ENCODE measurements at places on chromosomes 13 and 19.

DNA sequence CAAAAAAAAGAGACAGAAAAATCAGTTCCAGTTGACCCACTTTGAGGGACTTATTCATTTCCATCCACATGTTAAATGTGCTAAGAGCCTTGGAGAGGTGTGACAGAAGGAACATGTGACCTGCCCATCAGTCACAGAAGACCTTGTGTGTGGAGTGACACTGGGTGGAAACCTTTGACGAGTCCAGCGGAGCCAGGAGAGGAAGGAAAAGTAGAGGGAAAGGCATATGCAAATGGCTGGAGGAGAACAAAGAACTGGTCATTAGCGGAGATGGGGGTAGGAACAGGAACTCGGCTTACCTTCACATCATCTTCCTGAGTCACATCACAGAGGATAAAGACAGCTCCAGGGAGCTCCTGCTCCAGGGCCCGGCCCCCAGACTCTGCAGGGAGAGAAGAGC lies 2.3 kb downstream of the HSD17B14 start:
- no peak for DNase-seq

DNA sequence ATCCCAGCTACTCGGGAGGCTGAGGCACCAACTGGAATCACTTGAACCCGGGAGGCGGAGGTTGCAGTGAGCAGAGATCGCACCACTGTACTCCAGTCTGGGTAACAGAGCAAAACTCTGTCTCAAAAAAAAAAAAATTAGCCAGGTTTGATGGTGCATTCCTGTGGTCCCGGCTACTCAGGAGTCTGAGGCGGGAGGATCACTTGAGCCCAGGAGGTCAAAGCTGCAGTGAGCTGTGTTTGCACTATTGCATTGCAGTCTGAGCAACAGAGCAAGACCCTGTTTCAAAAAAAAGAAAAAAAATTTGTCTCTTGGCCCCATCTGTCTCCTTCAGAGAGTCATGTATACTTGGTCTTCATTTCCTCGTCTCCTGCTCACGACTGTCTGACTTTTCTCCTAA lies 1.6 kb downstream of the CCDC97 start:
- no peak for DNase-seq

DNA sequence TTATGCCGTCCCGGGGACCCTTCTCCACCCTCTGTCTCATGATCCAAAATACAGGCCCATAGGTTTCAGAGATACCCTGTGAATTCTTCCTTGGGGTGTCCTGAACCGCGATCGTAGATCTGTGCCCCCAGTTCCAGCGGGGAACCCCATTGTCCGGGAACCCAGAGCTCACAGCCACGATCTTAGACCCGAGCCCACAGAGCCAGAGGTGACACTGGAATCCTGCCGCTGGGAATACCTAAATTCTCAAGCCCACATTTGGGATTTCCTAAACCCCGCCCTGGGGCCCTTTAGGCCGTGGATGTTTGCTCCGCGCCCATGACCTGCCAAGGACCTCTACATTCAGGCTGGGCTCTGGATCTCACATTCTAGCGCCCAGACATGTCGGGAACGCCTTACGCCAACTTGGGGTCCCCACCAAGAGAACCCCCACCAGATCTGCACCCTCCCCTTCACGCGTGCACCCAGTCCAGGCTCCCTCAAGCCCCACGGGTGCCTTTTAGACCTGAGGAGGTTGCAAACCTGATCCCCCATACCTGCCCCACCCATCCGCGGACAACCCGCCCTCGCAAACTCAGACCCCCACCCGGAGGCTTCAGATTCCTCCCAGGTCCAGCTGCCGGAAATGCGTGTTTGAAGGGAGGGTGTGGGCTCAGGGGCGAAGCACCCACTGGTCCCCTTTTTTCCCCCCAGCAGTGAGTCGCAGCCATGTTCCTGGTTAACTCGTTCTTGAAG lies 605 bp downstream of the CAPNS1 start:
- DNase-seq: no peak

- no peak for DNase-seq
These were observed 740.5 kb downstream of the PCDH9 start for GRCh38 chr13:66489586-66489985.

DNA sequence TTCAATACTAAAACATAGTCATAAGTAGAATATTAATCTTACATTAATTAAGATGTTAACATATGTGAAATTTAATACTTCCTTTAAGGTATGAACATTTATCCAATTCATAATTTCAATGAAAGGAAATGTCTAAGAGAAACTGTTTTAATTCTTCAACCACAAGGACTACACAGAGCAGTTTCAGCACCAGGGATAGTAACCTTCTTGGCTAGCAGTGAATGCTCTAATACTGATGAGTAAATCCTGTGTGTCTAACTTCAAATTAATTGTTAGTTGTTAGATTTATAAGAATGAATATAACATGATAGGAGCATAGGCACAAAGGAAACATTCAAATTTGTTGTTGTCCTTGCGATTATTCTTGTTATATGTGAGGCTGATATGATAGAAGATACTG lies 15.6 kb upstream of the NBEA start:
- no peak for DNase-seq

GRCh38 chr13:101415358-101416174 lies 742 bp downstream of the NALCN start:
- no peak for DNase-seq

DNA sequence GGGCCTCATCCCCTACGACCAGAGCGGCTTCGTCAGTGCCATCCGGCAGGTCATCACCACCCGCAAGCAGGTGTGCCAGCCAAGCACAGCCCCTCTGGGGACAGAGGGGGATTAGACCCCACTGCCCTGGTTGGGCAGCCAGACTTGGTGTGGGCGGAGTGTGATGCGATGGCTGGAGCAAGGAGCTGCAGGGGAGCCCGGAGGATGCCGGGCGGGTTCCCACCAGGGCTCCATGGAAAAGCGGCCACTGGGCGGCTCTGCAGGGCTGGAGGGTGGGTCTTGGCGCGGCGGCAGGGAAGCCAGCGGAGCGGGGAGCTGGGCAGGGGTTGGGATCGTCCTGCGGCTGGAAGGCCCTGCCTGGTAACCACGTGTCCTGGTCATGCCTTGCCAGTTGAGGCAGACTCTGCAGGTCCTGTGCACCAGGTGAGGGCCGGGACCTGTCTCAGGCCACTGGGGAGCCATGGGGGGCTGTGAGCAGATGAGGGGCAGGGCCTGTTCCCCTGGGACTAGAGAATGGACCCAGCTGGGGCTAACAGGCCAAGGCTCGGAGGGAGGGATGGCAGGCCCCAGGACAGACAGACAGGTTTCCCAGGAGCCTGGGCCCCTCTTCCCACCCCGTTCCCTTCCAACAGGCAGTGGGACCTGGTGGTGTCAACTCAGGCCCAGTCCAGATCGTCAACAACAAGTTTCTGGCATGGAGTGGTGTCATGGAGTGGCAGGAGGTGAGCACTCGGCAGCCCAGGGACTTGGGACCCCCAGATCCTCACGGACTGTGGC lies 6.3 kb downstream of the PTOV1 start:
- no peak for DNase-seq

- no peak for DNase-seq
These were observed 354.1 kb downstream of the KLF5 start for GRCh38 chr13:73412933-73413332.

DNA sequence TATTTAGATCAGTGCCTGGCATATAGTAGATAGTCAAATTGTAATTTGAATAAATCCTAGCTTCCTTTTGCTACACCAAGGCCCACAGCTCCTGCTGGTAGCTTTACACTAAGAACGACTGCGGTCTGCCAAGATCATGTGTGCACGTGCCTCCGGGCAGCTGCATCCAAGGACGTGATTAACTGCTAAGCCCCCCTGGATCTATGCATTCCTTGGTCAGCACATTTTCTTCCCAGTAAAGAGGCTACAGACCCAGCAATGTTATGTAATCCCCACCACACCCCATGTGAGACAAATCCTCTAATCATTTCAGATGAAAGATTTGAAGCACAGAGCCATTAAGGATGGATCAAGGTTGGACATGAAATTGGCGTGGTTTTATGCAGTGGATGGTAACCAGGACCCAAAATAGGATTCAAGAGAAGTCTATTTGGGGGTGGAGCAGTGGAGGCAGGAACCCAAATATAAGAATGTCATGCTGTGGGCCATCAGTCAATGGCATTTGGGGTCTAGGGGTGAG lies 65.2 kb upstream of the PEG3 start:
- no peak for DNase-seq

DNA sequence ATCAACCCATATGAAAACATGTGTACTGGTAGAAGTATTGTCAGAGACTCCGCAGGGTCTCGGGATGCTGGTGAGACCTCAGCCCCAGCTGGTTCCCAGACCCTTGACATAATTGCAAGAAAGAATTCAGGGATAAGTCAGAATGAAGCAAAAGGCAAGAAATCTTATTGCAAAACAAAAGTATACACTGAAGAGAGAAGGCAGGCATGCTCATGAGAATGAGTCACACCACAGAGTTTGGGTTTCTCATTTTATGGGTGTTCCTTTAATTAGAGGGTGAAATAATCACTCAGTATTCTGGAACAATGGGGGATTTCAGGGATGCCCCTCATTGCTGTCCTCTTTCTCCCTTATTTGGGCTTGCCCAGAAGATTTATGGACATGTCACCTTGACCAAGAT lies 1423.8 kb upstream of the MIR17HG start:
- DNase-seq: no peak

- no peak for DNase-seq
These were observed 58.1 kb upstream of the SCEL start for GRCh38 chr13:77477299-77477848.

DNA sequence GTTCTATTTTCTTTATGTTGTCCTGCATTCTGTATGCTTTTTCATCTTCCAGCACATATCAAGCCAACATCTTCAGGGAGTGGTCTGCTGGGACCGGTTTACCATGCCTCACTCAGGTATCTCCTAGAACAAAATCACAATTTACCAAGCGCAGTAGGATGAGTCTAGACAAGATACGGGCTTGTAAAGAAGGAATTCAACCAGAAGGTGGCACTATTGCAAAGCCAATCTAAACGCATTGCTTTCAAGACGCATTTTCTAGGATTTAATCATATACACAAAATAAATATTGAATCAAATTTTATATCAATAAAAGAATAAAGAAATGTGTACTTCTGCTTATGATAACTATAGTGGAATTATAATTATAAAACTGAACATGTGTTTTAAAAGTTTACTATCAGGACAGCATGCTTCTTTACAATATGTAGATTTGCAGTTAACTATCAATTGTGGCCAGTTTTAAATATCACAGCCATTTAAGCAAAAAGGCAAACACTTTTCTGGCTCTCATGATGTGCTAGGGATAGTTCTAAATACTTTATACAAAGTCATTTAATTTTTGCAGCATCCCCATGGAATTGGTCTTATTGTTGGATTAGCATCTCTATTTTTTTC lies 16.1 kb upstream of the TPP2 start:
- peak; percentile 57 for DNase-seq

- DNase-seq: no peak
These were observed 45.7 kb upstream of the F7 start for GRCh38 chr13:113059891-113060290.

GRCh38 chr19:17454576-17455071 lies 6.1 kb downstream of the NXNL1 start:
- DNase-seq: no peak

DNA sequence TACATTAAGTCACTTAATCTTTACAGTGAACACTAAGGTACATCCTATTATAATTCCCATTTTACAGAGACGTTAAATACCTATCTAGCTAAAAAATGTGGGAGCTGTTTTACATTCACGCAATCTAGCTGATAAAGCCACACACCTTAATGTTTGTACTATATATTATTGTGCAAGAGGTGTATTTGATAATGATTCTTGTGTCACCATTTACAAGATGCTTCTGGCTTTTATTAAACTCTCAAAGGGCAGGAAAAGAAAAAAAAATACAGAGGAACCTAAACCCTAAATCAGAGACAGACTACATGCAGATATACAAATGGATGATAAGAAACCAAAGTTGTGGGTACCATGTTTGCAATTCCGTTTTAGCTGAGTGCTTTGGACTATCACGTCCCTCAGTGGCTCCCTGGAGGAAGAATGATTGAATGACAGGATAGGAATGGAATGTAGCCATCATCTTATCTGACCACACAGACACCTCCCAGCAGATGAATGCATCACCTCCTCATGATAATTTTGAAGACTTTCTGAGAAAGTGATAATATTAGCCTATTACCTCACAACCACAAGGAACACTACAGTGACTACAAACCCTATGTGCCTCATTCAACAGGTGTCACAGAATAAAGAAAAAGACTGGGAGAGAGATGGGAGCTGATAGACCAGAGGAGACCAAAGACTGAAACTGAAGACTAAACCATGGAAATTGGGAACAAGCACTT lies 230.5 kb upstream of the SERP2 start:
- DNase-seq: no peak

DNA sequence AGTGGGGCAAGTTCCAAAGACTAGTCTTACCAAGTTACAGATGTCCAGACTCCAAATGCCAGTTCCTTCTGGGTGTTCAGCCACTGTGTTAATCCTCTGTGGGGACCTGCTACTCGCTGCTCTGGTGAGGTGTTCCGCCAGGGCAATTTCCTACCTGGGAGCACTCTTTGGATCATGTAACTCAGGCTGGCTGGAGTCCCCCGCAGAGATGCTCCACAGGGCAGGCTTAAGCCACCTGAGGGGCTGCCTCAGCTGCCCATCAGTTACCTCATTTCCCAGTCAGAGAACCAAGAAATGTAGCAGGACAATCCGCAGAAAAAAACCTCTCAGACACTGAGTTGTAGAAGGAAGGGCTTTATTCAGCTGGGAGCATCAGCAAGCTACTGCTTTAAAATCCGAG lies 133.8 kb downstream of the ZNF737 start:
- no peak for DNase-seq

- peak; percentile 83 for DNase-seq
These were observed 55.1 kb upstream of the CLDN10 start for GRCh38 chr13:95497381-95497807.

- DNase-seq: no peak
These were observed 5.3 kb downstream of the PDCD2L start for GRCh38 chr19:34409189-34410164.

DNA sequence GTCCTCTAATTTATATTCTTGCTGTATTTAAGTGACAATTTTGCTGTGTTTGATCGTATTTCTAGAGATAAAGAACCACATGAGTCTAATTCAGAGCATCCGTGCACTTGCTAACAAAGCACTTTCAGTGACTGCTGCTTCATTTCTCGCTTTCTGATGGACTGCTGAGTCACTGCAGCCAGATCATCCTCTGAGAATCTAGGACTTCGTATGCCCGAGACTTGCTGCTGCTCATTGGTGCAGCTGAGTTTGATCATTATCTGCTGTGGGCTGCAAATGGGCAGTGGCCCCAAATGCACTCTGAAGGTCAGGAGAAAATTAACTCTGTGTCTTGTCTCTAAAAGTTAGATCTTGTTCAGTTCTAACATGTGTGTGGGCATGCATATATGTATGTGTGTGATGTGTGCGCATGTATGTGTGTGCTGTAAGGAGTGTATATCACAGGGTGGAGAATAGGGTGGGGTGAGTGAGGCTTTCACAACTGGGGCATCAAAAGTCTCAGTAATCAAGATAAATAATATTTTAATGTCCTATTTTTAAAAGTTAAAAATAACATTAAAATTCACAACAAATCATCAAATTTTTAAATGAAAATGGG lies 342.6 kb downstream of the MTUS2 start:
- DNase-seq: no peak
